Stimulated activated CD4-positive, alpha-beta T cell treated with anti-CD3 and anti-CD28 coated beads, Interleukin-4, amount 100 ng/mL, for 48 hours (primary cell): ENCODE measurements at places on chromosomes 11 and 22.

- DNase-seq = no peak
Measured at GRCh38 chr11:11843642-11844041, 1.9 kb downstream of the USP47 start.

DNA sequence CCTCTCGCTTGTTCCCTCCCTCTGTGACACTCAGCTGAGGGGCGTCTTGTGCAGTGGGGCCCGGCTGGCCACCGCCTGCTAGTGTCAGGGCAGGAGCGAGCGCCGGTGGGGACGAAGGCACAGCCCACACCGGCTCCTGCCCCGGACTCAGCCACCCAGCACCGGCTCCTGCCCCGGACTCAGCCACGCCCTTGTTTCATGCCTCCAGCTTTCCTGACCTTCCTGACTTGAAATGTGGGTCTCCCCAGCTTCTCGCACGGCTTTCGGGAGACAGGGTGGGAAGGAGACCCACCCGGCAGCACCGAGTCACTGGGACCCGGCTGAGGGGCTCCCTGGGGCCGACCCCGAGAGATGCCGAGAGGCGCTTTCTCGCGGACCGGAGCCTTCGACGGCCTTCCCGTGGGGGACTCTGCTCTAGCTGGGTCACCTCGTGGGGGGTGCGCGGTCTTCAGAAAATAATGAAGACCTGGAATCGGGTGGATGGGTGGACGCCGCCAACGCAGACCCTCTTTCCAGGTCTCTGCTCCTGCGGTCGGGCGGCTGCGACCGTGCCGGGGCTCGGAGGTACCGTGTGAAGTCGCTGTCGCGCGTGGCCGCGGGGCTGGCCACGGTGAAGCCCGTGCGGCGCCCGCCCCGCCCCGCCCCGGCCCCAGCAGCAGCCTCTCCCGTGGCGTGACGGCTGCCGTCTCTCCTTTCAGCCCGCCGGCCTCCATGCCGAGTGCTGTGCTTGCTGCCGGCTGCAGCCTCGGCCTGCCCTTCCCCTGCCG is 10.2 kb downstream of the GLB1L2 start:
- no peak for DNase-seq

DNA sequence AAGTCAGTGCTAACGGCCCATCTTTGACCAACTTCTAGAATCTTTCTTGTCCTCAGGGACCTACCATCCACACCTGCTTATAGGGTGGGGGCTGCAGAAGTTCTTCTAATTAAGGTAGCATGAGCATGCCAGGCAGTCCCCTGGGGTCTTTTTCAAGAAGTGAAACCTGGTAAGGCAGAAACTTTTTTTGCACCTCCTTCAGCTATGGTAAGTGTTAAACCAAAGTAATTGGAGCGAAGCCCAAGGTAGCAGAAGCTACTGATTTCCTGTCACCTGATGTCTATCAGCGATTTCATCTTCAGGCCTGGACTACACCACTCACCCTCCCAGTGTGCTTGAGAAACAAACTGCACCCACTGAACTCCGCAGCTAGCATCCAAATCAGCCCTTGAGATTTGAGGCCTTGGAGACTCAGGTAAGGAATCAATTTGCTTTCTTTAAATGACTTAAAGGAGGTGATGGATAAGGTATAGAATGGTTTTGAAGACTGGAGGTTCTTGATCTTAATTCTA is at the start of gene MS4A1:
Gene MS4A1, plus strand, starts transcription at position 317 of the 512 bp plus-strand sequence. CDS start 6,528 bp downstream, outside the sequence.
- no peak for DNase-seq

DNA sequence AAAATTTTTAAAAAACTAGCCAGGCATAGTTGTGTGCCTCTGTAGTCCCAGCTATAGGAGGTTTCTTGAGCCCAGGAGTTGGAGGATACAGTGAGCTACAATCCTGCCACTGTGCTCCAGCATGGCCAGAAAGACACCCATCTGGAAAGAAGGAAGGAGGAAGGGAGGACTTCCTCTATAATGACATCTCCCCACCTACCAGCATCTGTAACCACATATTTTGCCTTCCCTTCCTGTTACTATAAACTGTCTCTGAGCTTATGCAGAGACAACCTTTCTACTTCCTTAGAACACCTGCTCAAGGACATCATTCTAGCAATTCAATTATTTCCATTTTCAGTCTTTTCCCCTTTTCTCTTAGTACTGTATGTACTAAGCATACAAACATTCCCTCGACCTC is 2.2 kb upstream of the NUP160 start:
- no peak for DNase-seq

- no peak for DNase-seq
Measured at GRCh38 chr11:126968915-126969314, 31.7 kb downstream of the KIRREL3 start.

- DNase-seq = no peak
Measured at GRCh38 chr22:26781062-26781461, 123.7 kb downstream of the MIAT start.

DNA sequence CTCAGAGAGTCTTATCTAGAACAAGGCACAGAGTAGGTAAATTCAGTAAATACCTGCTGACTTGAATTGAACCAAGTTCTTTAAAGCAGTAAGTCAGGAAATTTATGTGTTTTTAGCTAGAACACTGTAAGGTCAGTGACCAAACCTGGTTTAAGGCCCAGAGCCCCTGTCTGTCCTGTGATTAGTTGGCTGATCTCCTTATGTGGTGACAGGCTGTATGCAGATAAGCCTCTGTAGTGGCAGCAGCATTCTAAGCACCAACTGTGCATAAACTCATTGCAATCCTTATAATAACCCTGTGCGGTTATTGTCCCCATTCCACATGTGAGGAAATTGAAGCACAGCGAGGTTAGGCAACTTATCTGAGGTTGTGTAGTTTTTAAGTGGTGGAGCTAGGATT is 40.5 kb downstream of the FBXO7 start:
- no peak for DNase-seq

DNA sequence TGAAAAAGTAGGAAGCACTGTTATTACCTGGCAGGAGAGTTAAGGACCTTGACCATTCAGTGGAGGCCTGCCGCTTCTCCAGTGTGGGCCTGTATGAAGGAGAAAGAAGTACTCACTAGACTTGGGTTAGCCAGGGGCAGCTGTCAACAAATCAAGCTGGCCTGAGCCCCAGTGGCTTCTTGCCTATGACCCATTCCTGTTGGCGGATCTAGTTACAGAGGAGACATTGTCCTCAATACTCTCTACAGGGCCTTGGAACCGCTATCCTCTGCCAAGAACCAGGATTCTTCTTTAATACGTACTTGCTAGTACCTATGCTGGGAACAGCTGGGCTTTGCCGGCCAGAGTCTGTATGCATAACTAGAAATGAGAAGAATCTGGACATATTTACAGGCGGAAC is 68.1 kb downstream of the ALX4 start:
- DNase-seq = no peak

DNA sequence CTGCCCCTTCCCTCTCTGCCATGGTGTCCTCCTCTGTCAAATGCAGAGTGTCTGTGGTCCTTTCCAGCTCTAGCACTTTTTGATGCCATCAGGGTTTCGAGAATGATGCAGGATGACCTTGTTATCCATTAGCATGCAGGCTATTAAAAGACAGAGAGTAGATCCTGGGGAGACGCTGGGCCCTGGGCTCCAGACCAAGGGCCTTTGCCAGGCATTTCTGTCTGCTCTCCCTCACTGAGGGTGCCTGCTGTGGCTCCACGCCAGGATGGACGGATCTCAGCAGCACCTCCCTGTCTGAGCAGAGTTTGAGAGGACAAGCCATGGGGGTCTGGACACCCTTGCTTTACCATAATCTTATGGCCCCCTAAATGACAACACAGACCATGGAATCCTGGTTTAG is 110.8 kb upstream of the CD82 start:
- no peak for DNase-seq

DNA sequence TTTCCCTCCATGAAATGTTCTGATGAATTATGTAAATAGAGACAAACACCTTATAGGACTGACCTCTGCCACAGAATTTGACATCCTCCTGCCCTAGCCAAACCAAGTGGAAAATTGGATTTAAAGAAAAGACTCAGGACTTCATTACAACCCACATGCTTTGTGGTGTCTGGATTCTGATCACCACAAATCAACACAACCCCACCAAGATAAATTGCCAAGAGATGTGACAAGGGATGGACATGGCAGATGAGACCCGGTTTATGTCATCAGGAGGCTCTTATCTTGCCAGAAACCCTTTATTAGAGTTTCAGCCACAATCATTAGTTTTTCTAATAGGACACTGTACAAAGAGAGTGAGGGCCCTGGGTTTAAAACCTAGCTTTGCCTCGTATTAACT is 57.9 kb upstream of the SLC6A5 start:
- DNase-seq = no peak
